IMR-90 (cell line): ENCODE measurements at places on chromosomes 2 and 18. TPM values are rescaled to one million over a fixed set of nuclear protein-coding genes. Genes with fewer than 3 reads are reported as not detected.

Gene OSBPL6
- polyA plus RNA-seq: 3.1 and 3.7 TPM in 2 replicates

- no peak for DNase-seq
Measured at GRCh38 chr2:17124575-17125318, 393.5 kb downstream of the RAD51AP2 start.

DNA sequence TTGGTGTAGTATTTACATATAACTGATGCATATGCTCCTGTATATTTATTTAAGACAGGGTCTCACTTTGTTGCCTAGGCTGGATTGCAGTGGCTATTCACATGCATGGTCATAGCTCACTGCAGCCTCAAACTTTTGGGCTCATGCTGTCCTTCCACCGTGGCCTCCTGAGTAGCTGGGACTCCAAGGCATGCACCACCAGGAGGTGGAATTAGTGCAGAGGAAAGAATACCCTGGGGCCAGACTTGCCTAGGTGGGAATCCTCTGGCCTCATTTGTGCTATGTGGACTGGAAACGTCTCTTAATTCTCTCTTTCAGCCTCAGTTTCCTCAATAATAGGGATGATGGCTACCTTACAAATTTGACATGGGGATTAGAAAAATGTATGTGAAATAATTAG lies 2.3 kb downstream of the CEP192 start:
- DNase-seq: no peak

Gene TNFAIP6
- polyA plus RNA-seq: 1.3 and 1.8 TPM in 2 replicates

Gene GKN1
- polyA plus RNA-seq: not detected in 2 replicates

DNA sequence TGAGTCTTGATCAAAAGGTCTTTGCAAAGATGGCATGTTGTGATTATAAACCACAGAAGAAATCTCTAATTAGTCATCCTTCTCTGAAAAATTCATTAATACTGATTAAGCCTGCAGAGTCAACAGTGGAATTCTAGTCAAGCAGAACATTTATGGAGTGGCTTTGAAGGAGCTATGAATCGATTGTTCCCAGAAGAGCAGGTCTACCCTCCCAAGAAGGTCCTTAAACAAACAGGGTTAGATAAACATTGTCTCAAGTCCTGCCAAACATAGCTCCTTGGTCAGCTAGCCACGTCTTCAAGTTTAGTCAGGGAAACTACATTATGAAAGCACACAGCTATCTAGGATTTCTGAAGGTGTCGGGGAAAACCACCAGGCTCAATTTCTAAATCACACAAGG lies 88.9 kb downstream of the ITGA4 start:
- peak; percentile 8 for DNase-seq

- DNase-seq: no peak
Measured at GRCh38 chr18:30920351-30920750, 122.2 kb downstream of the DSC3 start.

- DNase-seq: no peak
Measured at GRCh38 chr2:175461839-175462238, 280.3 kb upstream of the ATP5MC3 start.

DNA sequence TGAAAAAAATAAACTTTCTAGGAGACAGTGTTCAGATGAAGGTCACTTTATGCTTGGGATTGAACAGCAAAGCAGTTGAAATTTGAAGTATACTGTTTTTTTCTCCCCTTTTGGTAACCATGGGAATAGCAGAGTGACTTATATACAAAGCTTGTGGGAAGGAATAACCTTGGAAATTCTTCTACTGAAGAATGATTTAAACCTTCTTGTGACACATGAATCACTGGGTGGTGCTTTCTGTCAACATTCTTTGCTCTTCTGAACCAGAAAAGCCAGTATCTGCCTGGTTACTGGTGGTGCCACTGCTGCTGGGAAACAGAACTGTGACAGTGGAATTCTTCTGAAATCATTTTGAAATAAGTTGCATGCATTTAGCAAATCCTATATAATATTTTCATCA lies 39.4 kb upstream of the RND3 start:
- peak; percentile 94 for DNase-seq

DNA sequence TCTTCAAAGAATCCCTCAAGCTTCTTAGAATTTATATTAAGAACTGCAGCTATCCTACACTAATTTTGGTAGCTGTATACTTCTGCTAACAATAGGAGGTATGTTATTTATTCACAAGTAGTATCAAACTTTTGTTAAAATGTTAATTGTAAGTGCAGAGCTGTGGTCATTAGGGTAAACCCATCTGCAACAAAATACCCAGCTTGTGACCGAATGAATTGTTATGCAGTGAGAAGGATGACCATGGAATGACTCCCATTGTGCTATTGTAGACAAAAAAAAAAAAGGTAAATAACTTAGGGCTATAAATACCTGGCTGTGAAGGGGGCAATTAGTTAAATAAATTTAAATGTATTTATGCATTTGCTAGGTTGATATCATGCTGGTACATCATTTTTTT lies 186.1 kb downstream of the ADCYAP1 start:
- DNase-seq: no peak

- no peak for DNase-seq
Measured at GRCh38 chr2:29759360-29759759, 162.0 kb downstream of the ALK start.

Gene SDC1
- polyA plus RNA-seq: 28.3 and 38.8 TPM in 2 replicates

- no peak for DNase-seq
Measured at GRCh38 chr2:101264360-101264939, 11.8 kb downstream of the CNOT11 start.

- no peak for DNase-seq
Measured at GRCh38 chr2:126946318-126947102, 47.8 kb downstream of the TEX51 start.

Gene PNKD
- polyA plus RNA-seq: 68.5 and 70.1 TPM in 2 replicates
